ENCODE measurements at places on chromosomes 7 and 10.

DNA sequence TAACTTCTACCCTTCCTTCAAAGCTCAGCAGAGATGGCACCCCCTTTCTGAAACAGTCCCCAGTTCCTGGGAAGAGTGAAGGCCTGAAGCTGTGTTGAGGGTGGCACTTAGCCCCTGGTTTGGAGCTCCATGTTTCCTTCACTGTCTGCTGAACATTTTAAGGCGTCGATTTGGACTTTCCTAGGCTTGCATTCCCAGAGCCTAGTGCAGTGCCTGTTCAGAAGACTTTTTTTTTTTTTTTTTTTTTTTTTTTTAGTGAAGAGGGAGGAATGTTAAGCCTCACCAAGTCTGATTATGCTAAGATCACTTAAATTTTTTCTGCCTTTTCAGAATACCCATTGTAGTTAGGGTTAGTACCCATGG, 97.0 kb downstream of the PFKFB3 start:
- no peak for DNase-seq

- no peak for DNase-seq
These were observed 65.1 kb downstream of the PAXIP1 start for GRCh38 chr7:154937837-154938236.

DNA sequence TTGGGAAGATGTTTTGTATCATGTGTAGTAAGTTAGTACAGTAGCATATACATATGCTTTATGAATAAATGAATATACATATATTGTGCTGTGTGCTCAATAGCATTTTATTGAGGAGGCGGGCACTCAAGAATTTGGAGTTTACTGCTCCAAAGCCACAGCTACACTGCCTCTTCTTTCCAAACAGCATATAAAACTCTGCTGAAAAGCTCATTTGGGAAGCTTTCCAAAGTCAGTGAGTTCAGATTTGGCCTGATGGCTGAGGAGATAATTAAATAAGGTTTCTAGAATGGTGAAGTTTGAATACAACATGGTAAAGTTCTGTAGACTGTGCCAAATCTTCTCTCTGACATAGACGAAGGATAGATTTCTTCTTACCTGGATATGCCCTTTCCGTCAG, 29.8 kb downstream of the CDK1 start:
- DNase-seq: no peak

DNA sequence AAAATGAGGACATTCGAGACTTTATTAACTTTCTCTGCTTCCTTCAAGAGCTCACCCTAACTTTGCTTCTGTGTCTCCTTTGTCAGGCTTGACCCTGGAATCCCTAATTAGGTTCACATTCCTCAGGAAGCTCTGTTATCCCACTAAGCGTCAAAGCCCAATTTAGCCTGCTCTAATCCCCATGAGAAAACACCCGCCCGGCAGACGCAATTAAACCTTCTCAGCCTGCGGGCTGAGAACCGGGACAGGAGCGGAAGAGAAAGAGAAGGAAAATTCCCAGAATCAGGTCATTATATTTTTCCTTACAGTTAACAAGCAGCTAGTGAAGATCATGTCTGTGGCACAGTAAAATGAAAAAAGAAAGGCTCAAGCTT, 93.0 kb downstream of the TNS3 start:
- DNase-seq: no peak

- DNase-seq: no peak
These were observed 229.5 kb upstream of the ADARB2 start for GRCh38 chr10:1966712-1967376.

All from GM04503 (cell line).